ENCODE measurements at places on chromosomes 11 and 22.

DNA sequence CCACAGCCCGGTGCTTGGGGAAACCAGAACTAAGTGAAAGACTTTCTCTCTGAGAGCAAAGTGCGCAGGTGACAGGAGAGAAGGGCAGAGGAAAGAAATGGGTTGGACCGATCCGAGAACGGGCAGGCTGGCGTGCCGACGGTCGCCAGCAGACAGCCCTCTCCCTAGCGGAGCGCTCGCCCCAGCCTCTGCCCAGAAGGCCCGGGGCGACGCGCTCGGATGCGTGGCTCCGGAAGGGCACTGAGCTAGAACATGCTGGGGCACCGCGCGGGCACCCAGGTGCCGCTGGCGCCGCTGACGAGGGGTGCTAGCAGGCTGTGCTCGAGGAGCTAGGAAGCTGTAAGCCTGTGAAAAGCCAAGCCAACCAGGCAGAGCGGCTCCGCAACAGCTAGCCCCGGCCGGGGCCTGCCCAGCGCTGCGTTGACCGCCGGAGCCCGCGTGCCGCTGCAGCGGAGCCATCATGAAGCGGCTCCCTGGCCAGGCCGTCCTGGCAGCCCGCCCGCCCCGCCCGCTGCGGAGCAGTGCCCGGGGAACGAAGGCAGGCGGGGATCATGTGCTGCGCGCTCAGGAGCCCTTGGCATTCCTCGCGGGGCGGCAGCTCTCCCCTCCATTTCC, 22.1 kb upstream of the RRAS2 start:
- peak; percentile 67 for DNase-seq

DNA sequence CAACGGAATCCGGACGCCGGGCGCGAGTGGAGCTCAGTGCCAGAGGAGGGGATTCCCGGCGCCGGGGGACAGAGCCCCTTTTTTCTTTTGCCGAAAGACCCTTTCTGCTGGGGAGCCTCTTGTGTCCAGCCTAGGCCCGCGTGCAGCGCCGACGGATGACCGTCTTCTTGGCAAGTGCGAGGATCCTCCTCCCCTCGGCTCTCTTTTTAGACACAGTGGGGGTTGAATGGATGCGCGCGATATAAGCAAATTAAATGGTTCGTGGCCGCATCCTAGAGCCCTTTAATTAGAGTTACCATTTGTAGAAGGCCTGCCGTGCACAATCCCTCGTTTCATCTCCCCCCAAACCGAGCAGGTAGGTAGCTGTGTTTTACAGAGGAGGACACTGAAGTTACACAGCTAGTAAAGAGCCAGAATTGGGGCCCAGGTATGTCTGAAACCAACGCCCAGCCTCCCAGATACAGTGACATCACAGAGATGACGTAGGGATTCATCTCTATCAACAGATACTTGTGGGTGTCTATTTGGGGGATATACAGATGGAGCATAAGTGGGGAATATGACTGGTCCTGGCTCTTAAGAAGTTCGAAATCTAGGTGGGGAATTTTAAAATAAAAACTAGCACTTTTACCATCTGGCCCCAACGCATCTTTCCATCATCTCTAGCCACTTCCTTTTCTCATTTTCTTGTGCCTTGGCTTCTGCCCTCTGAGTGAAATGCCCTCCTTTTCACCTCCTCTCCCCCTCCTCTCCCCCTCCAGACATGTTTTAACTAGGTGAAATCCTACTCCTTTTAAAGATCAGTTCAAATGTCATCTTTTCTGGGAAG, 875 bp downstream of the TCP11L1 start:
- no peak for DNase-seq

DNA sequence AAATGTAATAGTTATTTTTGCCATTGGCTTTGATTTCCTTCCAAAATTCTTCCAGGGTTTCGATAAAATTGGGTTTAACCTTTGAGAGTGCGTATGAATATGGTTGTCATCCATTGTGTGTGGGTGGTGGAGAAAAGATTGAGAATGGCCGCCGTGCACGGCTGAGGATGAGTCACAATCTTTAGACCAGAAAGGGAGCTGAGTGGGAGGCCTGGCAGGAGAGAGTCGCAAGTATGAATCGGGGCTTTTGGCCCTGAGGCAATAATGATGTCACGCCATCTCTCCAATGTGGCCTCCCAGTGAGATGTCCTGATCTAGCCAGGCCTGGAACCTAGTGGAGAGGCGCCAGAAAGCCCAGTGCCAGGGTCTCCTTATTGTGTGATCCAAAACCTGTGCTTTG, 33.1 kb upstream of the SMPD1 start:
- no peak for DNase-seq

- no peak for DNase-seq
Measured at GRCh38 chr11:27212248-27212780, 150.7 kb downstream of the CCDC34 start.

DNA sequence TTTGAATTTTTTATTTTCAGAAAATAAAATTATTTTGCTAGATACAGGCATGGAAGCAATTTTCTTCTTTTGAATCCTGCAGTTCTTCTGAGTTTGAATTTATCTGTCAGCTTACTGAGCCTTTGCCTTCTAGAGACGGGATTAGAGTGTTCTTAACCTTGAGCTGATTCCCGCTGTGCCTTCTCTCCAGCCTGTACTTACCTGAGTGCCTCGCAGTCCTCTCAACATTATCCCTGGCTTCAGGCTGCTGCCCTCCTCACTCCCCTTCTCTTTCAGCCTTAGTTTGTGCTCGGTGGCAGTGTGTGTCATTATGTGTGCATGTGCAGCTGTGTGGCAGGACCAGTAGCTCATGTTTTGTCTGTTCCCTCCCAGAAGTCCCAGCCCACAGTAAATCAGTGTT, 24.3 kb downstream of the OSBP2 start:
- no peak for DNase-seq

- no peak for DNase-seq
Measured at GRCh38 chr11:20059587-20060021, 100.7 kb downstream of the DBX1 start.

DNA sequence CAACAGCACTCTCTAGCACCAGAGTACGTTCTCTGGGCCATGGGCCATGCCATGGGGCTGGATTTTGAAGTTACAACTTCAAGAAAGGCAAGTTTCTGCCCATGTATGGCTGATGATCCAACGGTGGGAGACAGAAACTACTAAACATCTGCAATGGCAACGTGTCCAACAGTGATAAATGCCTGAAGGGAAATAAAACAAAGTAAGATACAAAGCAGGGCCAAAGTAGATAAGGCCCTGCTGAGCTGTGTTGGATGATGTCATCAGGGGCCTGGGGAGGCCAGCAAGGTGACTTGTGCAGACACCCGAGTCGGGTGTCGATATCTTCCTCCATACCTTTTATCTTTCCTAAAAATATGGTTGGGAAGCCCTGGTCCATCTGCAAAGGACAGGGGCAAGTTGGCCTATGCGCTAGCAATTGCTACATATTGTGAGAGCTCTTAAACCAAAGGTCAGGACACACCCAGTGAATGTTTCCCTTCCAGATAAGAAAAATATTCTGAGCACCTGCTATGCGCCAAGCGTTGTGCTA, 487.2 kb downstream of the MN1 start:
- DNase-seq, result no peak

GRCh38 chr11:72242141-72242540, 1.8 kb downstream of the PHOX2A start:
- no peak for DNase-seq
